ENCODE measurements at places on chromosomes 1 and 21.

DNA sequence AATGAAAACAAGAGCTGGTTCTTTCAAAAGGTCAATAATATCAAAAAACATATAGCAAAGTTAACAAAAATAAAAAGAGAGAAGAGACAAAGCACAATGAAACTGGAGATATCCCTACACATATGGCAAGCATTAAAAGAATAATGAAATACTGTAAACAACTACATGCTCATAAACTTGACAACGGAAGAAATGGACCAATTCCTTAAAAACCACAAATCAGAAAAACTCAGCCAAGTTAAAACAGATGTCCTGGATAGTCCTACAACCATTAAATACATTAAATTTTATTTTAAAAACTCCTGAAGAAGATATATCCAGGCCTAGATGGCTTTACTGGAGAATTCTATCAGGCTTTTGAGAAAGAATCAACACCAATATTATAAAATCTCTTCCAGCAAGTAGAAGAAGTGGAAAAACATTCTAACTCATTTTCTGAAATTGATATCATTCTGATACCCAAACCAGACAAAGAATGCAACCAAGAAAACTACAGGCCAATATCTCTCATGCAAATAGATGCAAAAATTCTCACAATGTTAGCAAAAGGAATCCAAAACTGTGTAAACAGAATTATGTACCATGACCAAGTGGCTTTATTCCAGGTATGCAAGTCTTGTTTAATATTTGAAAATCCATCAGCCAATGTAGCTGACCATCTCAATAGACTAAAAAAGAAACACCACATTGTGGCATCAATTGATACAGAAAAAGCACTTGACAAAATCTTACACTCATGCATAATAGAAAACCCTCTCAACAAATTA lies 56.1 kb upstream of the LRRC7 start:
- H3K36me3 ChIP-seq: no peaks in the 10 kb centered on the region
- no peaks in the 10 kb centered on the region for H3K27me3 ChIP-seq
- H3K4me1 ChIP-seq: peaks cover 4% of the 10 kb centered on the region
- H3K4me3 ChIP-seq: no peak overlapping the region

GRCh38 chr21:44701541-44701940 lies 4.6 kb downstream of the KRTAP10-12 start:
- peaks cover 80% of the 10 kb centered on the region for H3K27me3 ChIP-seq
- peaks cover 36% of the 10 kb centered on the region for H3K4me1 ChIP-seq
- no peaks in the 10 kb centered on the region for H3K36me3 ChIP-seq
- H3K4me3 ChIP-seq: no peak overlapping the region
- H3K27ac ChIP-seq: no peak overlapping the region
- DNase-seq: no peak

- H3K36me3 ChIP-seq: no peaks in the 10 kb centered on the region
- DNase-seq: no peak
- no peak overlapping the region for H3K4me3 ChIP-seq
These were observed 42.5 kb downstream of the IFI44 start for GRCh38 chr1:78691995-78692747.

GRCh38 chr1:42979036-42979430 lies 20.4 kb upstream of the SLC2A1 start:
- H3K27me3 ChIP-seq: no peaks in the 10 kb centered on the region
- H3K4me3 ChIP-seq: no peak overlapping the region
- H3K36me3 ChIP-seq: no peaks in the 10 kb centered on the region
- no peak overlapping the region for H3K27ac ChIP-seq
- peaks cover 36% of the 10 kb centered on the region for H3K4me1 ChIP-seq

DNA sequence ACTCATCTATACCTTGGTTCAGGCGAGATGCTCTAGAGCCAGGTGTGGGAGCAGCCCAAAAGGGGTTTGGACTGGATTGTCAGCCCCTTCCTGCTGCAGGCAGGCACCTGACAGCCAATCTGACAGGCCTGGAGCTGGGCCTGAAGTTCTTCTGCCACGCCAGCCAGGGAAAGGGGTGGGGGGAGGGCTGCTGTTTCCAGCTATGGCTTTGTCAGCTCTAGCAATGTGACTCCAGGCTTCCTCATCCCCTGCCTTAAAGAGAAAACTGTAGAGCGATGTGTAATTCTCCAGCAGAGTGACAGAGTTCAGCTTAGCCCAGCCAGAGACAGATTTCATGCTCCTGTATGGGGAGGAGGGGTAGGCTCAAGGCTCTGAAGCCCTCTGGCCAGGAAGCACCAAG lies 30.3 kb downstream of the WNT4 start:
- H3K27ac ChIP-seq: no peak overlapping the region
- no peak overlapping the region for H3K4me3 ChIP-seq
- peaks cover 6% of the 10 kb centered on the region for H3K36me3 ChIP-seq
- H3K4me1 ChIP-seq: peaks cover 39% of the 10 kb centered on the region

GRCh38 chr21:36211660-36212512 lies 55.3 kb downstream of the DOP1B start:
- H3K4me1 ChIP-seq: peaks cover 14% of the 10 kb centered on the region
- no peak overlapping the region for H3K4me3 ChIP-seq
- no peak for DNase-seq
- peaks cover 7% of the 10 kb centered on the region for H3K36me3 ChIP-seq

DNA sequence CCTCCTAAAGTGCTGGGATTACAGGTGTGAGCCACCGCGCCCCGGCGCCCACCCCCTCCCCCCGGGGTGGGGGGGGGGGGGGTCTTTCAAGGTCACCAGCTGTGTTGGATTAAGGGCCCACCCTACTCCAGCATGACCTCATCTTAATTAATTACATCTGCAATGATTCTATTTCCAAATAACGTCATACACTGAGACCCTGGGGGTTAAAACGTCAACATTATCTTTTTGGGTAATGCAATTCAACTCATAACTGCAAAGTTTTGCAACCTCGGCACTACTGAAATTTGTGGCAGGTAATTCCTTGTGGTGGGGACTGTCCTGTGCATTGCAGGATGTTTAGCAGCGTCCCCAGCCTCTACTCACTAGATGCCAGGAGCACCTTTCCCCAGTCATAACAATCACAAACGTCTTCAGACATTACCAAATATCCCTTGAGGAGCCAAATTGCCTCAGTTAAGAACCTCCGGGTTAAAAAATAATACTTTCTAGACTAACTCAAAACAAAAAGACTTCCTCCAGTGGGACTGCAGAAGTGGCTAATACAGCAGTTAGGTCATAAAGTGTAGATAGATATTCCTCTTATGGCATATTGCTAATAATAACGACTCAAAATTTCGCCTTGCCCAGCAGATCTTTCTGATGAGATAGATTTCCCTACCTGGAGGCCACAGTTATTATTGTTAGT lies 233.0 kb upstream of the KAZN start:
- peaks cover 3% of the 10 kb centered on the region for H3K27me3 ChIP-seq
- H3K27ac ChIP-seq: no peak overlapping the region

- no peaks in the 10 kb centered on the region for H3K36me3 ChIP-seq
- peaks cover 18% of the 10 kb centered on the region for H3K4me1 ChIP-seq
- no peak overlapping the region for H3K27ac ChIP-seq
- no peak overlapping the region for H3K4me3 ChIP-seq
These were observed 19.4 kb downstream of the ABCG1 start for GRCh38 chr21:42238185-42238934.

DNA sequence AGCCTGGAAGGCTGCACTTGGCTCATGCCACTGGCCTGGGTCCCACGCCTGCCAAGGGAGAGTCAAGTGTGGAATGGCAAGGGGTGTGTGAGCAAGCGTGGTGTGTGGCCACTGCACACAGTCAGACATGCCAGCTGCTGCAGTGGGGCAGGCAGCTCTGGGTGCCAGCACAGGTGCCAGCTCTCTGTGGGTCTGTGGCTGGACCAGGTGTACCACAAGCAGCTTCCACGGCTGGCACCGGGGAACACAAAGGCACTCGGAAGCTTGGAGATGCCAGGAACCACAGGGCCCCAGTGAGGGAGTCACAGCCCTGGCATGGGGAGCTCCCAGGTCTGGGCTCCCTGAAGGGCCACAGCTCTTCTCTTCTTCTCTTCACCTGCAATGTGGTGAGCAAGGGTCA lies 34.8 kb downstream of the ACTL8 start:
- H3K27me3 ChIP-seq: peaks cover 18% of the 10 kb centered on the region
- H3K27ac ChIP-seq: no peak overlapping the region
- no peak for DNase-seq
- no peaks in the 10 kb centered on the region for H3K36me3 ChIP-seq

GRCh38 chr1:209583408-209583807 lies at the start of gene CAMK1G:
TSS of gene CAMK1G (plus strand) at chr1:209583714. CDS start at chr1:209594984, 11,270 bp downstream.
- H3K4me3 ChIP-seq: no peak within 1 kb of the TSS
- H3K27ac ChIP-seq: no peak within 1 kb of the TSS
- H3K36me3 ChIP-seq: no peaks in the 10 kb centered on the region
- H3K4me1 ChIP-seq: no peaks in the 10 kb centered on the region

Measured in neural crest cell (in vitro differentiated cells).